ENCODE measurements at places on chromosomes 11 and 22.

DNA sequence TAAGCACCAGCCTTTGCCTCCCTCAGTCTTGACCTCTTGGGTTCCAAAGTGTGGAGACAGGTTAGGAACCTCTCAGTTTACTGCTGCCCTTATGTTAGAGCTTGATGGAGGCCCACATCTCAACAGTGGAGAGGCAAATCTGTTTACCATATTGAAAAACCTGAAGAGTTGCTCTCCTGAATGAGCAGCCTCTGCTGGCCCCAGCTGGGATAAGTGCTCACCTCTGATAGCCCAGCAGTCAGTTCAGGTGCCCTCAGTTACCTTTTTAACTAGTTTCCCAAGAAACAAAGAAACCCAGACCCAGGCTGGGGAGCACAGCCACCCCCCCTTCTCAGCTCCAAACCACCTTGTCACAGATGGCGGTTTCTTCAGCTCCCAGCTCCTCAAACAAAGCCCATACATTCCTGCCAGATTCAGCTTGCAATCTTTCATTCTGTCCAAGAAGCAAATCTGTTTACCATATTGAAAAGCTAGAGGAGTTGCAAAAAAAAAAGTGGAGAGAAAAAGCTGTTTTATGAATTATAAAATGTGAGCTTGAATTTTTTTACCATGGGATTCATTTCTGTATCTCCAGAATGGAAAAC lies 57.2 kb downstream of the PPFIBP2 start:
- DNase-seq = no peak

- no peak for DNase-seq
Observed at GRCh38 chr11:124839972-124840621, 25.1 kb upstream of the ROBO3 start.

- no peak for DNase-seq
Observed at GRCh38 chr22:46391486-46392136, 56.1 kb downstream of the TRMU start.

DNA sequence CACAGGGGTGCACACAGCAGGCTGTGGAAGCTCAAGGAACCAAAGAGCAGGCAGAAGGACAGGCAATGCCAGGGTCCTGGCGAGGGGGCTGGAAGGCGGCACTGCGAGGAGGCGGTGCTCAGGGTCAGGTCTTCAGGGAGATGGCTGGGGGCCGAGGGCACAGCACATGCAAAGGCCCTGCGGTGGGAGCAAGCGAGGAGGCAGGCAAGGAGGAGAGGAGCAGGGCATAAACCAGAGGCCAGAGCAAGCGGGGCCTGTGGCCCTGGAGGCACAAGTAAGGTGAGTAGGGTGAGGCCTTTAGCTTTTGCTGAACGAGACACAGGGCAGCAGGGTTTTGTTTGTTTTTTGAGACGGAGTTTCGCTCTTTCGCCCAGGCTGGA lies 126.9 kb downstream of the ARHGAP8 start:
- DNase-seq = no peak

DNA sequence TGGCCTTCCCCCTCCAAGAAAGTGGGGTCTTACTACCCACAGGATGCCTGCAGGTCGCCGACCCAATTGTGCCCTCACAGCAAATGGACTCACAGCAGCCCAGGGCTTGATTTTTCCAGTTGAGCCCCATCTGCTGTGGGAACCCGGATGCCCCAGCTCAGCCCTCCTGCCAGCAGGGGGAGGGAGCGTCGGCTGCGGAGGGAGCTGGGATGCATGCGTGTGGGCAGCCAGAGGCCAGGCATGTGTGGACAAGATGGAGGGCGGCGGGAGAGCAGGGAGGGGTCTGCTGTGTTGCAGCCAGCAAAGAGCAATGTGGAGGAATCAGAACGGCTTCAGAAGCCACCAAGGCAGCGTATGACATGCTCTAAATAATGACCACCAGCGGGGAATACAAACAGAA lies 41.0 kb upstream of the EIF3D start:
- DNase-seq = peak; percentile 20

DNA sequence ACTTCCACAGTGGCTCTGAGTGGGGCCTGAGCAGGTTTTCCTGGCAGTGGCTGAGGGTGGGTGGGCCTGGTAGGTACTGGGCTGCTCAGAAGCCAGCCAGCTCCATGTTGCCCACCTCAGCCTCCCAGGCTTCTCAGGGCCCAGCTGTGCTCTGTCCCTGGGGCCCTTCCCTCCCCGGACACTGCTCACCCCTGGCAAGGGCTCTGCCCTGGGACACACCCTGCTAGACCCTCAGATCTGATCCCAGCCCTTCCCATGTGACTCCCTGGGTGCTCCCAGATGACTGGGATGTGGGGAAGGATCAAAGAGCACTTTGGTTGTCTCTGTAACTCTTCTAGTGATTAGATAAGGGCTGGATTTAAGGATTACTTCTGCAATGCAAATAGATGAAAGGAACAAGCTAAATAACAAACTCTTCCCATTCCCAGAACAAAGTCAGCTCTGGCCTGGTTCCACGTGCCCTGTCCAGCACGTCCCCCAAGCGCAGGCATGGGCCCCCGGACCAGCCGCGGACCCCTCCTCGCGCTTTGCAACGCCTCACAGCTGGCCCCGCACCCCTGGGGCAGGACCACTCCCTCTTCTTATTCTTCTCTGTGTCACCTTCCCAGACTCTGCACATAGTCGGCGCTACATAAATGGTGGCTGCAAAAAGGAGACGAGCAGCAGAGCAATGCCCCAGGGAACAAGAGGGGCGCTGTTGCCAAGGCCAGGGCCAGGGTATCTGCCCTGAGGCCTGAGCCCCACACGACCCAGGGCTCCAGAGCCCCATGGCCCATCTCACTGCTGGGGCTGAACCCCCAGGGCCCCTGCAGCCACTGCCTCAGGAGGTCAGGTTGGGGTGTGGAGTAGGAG lies 5.7 kb upstream of the KRTAP5-6 start:
- DNase-seq = no peak

DNA sequence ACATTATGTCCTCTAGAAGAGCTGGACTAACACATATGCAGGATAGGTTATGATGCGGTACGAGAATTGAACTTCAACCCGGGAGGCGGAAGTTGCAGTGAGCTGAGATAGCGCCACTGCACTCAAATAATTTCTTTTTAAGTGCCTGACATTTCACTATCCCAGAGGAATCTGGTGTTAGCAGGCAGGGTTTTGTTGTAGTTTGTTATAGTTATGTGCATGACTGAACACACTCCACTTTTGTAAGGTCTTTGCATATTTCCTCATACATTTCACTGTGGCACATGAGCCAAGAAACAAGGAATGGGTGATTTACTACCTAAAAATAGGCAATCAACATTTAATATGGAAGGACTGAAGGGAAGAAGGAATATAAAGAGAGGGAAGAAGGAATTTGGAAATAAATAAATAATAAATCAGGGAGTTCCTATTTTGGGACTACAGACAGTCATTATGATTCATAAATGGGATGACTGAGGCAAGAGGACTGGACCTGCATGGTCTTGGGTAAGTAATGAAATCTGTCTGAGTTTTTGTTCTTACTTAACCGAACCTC lies 8.7 kb upstream of the HIPK3 start:
- DNase-seq = peak; percentile 48

DNA sequence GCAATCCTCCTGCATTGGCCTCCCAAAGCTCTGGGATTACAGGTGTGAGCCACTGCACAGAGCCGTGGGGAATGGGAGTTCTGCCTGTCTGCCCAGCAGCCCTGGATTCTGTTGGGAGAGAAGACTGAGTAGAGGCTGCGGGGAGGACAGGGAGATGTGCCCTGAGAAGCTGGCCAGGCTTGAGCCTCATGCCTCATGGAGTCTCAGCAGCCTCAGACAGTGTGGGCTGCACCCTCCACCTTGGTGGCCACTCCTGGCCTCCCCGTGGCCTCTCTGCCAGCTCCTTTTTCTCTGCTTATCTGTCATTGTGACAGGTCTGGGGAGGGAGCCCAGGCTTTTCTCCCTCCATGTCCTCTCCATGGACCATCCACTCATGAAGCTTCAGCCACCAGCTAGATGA lies 43.2 kb downstream of the DKK3 start:
- DNase-seq = no peak

- no peak for DNase-seq
Observed at GRCh38 chr22:21921729-21922128, 30.9 kb downstream of the PPM1F start.

DNA sequence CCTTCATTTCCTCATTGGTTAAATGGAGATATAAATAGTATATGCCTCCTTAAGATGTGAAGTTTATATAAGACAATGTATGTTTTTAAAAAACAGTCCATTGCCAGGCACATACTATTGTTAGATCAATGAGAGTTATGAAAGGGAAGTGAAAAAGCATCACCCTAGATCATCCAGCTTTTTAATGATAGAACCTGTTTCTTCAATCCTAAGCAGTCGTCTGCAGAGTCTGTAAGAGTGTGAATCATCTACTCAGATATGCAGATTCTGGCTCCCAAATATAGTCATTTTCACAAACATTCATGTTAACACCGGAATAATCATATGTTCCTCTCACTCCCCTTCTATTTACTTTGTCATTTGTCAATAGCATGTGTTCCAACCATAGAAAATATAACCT lies 65.3 kb upstream of the SLN start:
- DNase-seq = no peak

DNA sequence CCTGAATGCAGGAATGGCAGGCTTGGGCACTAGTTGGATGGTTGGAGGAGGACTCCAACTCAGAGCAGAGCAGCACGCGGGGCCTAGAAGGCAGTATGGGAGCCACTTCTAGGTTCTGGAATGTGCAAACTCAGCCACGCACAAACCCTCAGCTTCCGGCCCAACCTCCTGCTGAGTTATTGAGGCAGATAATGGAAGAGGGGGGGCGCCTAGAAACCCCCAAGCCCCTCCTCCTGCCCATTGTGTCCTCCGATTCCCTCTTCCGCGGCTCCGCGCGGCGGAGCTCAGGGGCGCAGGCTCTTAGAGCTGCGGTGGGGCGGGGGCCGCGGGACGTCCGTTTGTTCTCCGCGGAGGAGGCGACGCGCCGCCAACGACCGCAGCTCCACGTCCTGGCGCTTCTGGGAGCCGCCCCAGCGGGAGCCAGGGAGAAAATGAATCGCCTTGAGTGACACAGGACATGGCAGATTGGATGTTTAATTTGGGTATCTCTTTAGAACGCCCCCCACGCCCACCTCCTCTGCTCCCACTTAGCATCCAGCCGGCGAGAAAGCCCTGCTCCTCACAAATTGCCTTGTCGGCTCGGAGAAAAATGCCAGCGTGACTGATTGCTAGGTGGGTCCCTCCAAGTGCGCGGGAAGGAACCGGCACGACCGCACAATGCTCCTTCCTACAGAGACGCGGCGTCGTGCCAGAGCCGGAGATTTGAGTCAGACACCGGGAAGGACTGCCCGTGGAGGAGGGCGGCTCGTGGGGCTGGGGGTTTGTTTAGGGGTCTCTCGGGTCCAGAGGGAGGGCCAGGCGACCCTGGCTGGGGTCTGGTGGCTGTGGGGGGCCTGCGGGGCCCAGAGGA lies 144.6 kb downstream of the NECTIN1 start:
- peak; percentile 61 for DNase-seq

DNA sequence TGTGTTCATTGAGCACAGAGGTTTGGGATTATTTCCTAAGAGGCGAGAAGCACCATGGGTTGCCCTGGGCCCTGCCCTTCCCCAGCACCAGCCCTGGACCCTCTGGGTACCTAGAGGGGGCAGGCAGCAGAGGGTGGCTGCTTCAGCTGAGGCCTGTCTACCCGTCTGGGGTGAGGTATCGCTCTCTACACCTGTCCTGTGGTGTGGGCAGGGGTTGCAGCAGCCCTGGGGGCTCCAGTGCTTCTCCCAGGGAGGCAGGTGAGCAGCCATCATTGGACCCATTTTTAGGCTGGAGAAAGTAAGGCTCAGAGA lies 15.6 kb downstream of the PRDM11 start:
- no peak for DNase-seq

- DNase-seq = no peak
Observed at GRCh38 chr11:122563761-122564160, 91.8 kb upstream of the UBASH3B start.

- DNase-seq = no peak
Observed at GRCh38 chr11:119339589-119340334, 921 bp downstream of the C1QTNF5 start.

DNA sequence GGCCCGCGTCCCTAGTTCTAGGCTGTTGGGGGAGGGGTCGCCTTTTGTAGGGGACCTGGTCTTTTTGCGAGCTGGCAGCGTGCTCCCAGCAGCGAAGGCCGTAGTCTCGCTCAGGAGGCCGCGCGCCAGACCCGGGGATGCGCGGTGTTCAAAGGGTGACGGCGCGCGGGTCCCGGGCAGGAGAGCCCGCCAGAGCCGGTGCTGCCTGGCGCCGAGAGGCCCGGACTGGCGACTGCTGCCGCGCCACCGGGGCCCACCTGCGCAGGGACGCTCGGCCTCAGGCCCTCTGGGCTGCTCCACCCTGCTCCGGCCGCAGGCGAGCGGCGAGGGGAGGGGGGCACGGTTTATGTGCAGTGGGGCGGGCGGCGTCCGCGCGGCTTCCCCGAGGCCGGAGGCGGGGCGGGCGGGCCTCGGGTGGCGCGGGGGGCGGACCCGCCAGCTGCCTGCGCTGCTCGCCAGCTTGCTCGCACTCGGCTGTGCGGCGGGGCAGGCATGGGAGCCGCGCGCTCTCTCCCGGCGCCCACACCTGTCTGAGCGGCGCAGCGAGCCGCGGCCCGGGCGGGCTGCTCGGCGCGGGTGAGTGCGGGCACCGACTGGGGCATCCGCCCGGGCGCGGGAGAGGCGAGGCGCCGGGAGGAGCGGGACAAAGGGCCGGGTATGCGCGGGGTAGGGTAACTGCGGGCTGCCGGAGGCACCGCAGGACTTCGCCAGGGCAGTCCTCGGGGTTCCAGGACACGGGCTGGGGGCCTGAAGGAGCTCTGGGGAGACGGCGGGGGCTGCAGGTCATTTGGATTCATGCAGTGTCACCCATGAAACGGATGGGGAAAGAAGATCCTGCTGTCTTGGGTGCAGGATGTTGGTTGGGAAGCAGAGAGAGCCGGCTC lies at the start of gene PRSS23:
TSS of gene PRSS23 (plus strand) at position 467 of the 884 bp plus-strand sequence. CDS start 7,102 bp downstream, outside the sequence.
- DNase-seq = peak; percentile 57

DNA sequence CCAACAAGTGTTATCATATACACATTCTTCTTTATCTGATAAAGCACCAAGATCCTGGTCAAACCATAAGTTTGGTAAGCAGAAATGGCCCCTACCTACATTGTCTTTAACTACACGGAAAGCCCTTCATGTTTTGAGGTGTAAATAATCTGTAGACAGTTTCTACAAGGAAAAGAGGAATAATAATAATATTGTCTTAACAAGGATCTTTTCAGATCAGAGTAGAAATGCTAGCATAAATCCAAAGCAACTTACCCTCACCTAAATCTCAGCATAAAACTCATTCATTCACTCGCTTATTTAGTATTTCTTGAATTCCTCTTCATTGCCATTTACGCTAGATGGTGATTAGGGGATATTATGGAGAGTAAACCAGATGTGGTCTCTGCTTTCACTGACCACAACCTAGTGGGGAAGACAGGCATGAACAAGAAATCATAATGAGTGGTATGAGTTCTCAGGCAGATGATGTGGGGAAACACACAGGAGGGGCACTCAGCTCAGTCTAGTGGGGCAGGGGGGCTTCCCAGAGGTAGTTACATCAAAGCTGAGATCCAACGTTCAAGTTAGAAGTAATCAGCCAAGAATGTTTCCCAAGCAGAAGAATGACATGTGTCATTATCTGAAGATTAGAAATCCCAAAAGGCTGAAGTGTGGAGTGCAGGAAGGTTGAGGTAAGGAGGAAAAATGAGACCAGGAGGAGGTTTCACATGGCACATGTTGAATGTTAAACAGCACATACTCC lies 65.4 kb upstream of the ZC3H12C start:
- DNase-seq = no peak

All from mammary epithelial cell (primary cell).